ENCODE measurements at places on chromosomes 3 and 15.
A peak's percentile ranks its signal among the peaks of the same experiment; 100 is the strongest.

- H3K36me3 ChIP-seq, result no peaks in the 10 kb centered on the region
- H3K4me1 ChIP-seq, result peaks cover 4% of the 10 kb centered on the region
- H3K27me3 ChIP-seq, result no peaks in the 10 kb centered on the region
These were observed 174.3 kb upstream of the ZBTB20 start for GRCh38 chr3:115321400-115321805.

DNA sequence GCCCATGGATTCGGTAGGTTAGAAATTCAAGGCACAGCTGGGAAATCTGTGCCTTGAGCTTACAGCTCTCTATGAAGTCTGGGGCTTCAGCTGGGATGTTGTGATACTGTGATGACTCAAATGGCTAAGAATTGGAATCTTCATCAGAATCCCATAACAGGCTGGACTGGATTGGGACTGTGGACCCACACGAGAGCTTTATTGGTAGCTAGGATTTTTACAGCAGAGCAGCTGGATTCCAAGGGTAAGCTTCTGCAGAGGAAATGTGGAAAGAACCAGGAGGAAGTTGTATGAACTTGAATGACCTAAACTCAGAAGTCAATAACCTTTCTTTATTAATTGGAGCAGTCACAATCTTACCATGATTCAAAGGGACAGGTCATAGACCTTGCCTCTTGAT, 1187.1 kb downstream of the ROBO1 start:
- H3K27ac ChIP-seq, result no peak overlapping the region
- no peaks in the 10 kb centered on the region for H3K4me1 ChIP-seq
- H3K27me3 ChIP-seq, result no peaks in the 10 kb centered on the region
- no peaks in the 10 kb centered on the region for H3K36me3 ChIP-seq
- H3K4me3 ChIP-seq, result no peak overlapping the region

- no peaks in the 10 kb centered on the region for H3K36me3 ChIP-seq
- no peak overlapping the region for H3K27ac ChIP-seq
- DNase-seq, result no peak
- H3K4me3 ChIP-seq, result no peak overlapping the region
These were observed 170.9 kb downstream of the PLCL2 start for GRCh38 chr3:17055374-17056276.

GRCh38 chr3:108569336-108569735, 19.9 kb downstream of the CIP2A start:
- H3K36me3 ChIP-seq, result peaks cover 72% of the 10 kb centered on the region
- no peaks in the 10 kb centered on the region for H3K27me3 ChIP-seq
- no peak for DNase-seq
- no peak overlapping the region for H3K27ac ChIP-seq
- no peak overlapping the region for H3K4me3 ChIP-seq

DNA sequence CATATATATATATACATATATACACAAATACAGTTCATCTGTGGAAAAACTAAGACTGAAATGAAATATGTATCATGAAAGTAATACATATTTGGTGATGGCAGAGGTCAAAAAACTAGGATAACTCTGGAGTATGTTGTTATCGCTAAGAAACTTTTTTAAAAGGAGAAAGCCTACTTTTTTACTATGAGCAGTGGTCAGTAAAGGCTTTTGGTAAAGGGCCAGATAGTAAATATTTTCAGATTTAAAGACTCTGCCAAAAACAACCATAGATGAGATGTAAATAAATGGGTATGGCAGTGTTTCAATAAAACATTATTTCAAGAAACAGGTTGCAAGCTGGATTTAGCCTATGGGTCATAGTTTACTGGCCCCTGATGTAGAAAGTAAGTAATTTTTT, 93.8 kb upstream of the TGFBR2 start:
- H3K27ac ChIP-seq, result peak overlapping the region; percentile 98
- peaks cover 38% of the 10 kb centered on the region for H3K4me1 ChIP-seq
- no peaks in the 10 kb centered on the region for H3K27me3 ChIP-seq

DNA sequence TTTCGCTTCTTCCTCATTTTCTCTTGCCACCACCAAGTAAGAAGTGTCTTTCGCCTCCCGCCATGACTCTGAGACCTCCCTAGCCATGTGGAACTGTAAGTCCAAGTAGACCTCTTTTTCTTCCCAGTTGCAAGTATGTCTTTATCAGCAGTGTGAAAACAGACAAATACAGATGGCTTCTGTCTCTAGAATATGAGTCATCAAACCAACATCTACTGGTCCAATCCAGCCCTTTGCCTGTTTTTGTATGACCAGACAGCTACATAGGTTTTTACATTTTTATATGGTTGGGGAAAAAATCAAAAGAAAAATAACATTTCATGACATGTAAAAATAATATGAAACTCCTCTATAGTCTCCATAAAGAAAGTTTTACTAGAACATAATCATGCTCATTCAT, 118.7 kb upstream of the PTPRG start:
- no peak overlapping the region for H3K27ac ChIP-seq
- H3K4me1 ChIP-seq, result no peaks in the 10 kb centered on the region
- H3K27me3 ChIP-seq, result no peaks in the 10 kb centered on the region
- no peaks in the 10 kb centered on the region for H3K36me3 ChIP-seq

GRCh38 chr15:69532066-69532465, 79.4 kb downstream of the RPLP1 start:
- H3K27me3 ChIP-seq, result no peaks in the 10 kb centered on the region
- no peak for DNase-seq
- no peaks in the 10 kb centered on the region for H3K4me1 ChIP-seq
- no peak overlapping the region for H3K4me3 ChIP-seq
- H3K36me3 ChIP-seq, result no peaks in the 10 kb centered on the region

GRCh38 chr3:154301561-154301960, 22.7 kb downstream of the DHX36 start:
- DNase-seq, result no peak
- H3K4me1 ChIP-seq, result no peaks in the 10 kb centered on the region
- no peak overlapping the region for H3K4me3 ChIP-seq

- no peaks in the 10 kb centered on the region for H3K36me3 ChIP-seq
- no peaks in the 10 kb centered on the region for H3K27me3 ChIP-seq
- H3K4me1 ChIP-seq, result peaks cover 22% of the 10 kb centered on the region
These were observed 23.2 kb downstream of the LIPC start for GRCh38 chr15:58454950-58455401.

- no peak overlapping the region for H3K4me3 ChIP-seq
- no peaks in the 10 kb centered on the region for H3K27me3 ChIP-seq
- H3K27ac ChIP-seq, result no peak overlapping the region
- no peaks in the 10 kb centered on the region for H3K36me3 ChIP-seq
- peaks cover 8% of the 10 kb centered on the region for H3K4me1 ChIP-seq
These were observed 158.3 kb downstream of the SLCO3A1 start for GRCh38 chr15:92011611-92012367.

DNA sequence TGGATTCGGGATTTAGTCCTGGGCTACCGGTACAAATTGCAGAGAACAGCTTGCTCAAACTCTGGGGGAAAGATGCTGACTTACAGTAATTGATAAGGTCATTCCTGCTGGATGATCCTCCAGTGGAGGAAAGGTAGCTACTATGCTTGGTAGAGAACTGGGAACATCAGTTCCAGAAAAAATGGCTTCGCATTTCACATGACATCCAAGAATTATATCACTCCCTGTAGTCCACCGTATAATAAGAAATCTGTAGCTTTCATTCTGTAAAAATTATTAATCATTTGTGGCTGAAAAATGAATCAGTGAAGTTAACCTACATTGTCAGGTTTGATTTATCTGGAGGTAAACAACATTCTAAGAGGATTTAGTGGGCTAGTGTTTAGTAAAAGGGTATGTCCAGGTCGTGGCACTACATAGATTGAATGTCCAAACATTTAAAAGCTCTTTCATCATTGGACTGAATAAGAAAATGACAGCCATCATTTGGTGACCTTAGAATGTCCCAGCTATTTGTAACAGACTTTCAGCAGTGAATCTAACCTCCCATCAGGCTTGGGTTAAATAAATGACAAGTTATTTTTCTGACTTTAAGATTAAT, 203.2 kb upstream of the TMCO5A start:
- H3K27me3 ChIP-seq, result peaks cover 85% of the 10 kb centered on the region
- no peaks in the 10 kb centered on the region for H3K4me1 ChIP-seq
- no peak for DNase-seq
- no peaks in the 10 kb centered on the region for H3K36me3 ChIP-seq
- no peak overlapping the region for H3K27ac ChIP-seq

DNA sequence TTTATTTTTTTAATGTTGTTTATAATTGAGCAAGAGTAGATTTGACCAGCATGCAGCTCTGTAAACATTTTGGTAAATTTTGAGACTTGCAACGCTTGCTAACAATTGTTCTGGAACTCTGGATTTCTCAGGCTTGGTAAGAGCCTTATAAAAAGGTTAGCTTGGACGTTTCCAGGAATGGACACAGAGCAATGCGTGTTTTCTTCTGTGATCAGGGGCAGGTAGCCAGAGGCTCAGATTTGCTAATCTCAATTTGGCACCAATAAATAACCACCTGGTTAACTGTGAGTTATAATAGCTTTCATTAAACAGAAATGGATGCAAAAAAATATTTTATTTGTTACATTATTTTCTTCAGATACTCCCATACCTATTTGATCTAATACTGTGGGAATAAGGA, 39.8 kb downstream of the CADM2 start:
- no peak for DNase-seq
- no peak overlapping the region for H3K4me3 ChIP-seq
- H3K36me3 ChIP-seq, result no peaks in the 10 kb centered on the region

DNA sequence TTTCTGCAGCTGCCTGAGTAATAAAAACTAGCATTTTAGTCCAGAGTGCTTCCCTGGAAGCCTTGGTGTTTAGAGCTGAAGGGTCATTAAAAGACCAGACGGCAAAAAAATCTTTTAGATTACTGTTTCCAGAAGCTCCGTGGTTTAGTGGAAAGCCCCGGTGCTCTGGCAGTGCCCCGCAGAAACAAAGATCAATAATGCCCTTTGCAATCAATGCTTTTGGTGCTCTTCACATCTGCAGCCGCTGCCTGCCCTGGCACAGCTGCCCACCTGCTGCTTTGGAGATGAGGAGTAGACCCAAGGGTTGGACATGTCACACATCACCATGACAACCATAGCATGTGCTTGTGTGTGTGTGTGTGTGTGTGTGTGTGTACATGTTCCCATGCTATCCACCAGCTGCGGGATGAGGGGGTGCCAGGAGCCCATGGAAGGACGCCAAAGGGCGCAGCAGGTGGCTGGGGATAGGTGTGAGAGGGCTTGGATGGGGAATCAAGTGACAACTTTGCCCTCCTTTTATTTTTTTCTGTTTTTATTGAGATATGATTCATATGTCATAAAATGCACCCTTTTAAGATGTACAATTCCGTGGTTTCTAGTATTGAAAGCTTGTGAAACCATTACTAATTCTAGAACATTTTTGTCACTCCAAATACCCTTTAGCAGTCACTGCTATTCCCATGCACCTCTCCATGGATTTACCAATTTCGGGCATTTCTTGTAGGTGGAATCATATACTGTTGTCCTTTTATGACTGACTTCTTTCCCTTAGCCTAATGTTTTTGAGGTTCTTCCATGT, 75.7 kb upstream of the KLHL25 start:
- H3K27ac ChIP-seq, result no peak overlapping the region
- no peak overlapping the region for H3K4me3 ChIP-seq
- no peak for DNase-seq
- peaks cover 11% of the 10 kb centered on the region for H3K27me3 ChIP-seq
- no peaks in the 10 kb centered on the region for H3K36me3 ChIP-seq

DNA sequence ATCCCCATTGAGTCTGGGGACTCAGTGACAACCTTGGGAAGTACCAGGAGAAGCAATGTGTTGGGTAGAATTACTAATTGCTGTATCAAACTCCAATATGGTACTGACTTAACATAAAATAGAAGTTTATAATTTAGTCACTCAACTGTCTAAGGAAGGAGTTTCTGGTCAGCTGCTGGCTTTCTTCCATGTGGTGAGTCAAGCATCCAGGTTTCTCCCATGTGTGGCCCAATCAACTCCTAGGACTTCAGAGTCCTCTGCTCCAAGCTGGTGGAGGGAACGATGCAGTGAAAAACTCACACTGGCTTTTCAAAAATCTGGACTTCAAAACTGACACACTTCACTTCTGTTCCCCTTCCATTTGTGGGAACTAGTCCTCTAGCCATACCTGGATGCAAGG, 25.2 kb downstream of the WNT5A start:
- no peaks in the 10 kb centered on the region for H3K27me3 ChIP-seq
- no peak for DNase-seq
- H3K36me3 ChIP-seq, result 0 out of 2 replicates have a peak, but pooled peaks cover 5% of the 10 kb centered on the region
- no peak overlapping the region for H3K4me3 ChIP-seq

DNA sequence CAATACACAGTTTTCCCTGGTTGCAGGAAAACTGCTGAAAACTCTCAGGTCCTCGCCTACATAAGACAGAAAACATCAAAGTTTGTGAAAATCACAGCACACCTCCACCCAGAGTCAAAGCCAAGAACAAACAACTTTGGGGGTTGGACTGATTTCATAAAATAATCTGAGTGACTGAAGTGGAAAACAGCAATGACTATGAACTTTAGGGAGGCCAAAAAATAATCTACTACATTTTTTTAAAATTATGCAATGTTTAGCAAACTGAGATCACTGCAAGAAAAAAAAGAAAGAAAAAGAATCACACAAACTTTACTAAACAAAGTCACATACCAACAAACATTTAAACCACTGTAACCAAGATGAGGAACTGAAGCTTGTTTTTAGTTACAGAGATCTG, 15.9 kb upstream of the FOXP1 start:
- peaks cover 7% of the 10 kb centered on the region for H3K4me1 ChIP-seq
- no peak overlapping the region for H3K4me3 ChIP-seq
- DNase-seq, result no peak
- H3K36me3 ChIP-seq, result no peaks in the 10 kb centered on the region
- no peaks in the 10 kb centered on the region for H3K27me3 ChIP-seq
- no peak overlapping the region for H3K27ac ChIP-seq

- DNase-seq, result no peak
- H3K27me3 ChIP-seq, result no peaks in the 10 kb centered on the region
- no peaks in the 10 kb centered on the region for H3K4me1 ChIP-seq
- no peaks in the 10 kb centered on the region for H3K36me3 ChIP-seq
- no peak overlapping the region for H3K27ac ChIP-seq
These were observed 90.9 kb upstream of the ZNF280D start for GRCh38 chr15:56824175-56824574.

- H3K4me1 ChIP-seq, result no peaks in the 10 kb centered on the region
- H3K27me3 ChIP-seq, result peaks cover 65% of the 10 kb centered on the region
- peak; percentile 58 for DNase-seq
- no peak within 1 kb of the TSS for H3K27ac ChIP-seq
- no peaks in the 10 kb centered on the region for H3K36me3 ChIP-seq
These were observed at the start of gene UNC13C for GRCh38 chr15:53978253-53978906. UNC13C (plus strand) TSS chr15:53978441; CDS start chr15:54012904, 34,463 bp downstream.

DNA sequence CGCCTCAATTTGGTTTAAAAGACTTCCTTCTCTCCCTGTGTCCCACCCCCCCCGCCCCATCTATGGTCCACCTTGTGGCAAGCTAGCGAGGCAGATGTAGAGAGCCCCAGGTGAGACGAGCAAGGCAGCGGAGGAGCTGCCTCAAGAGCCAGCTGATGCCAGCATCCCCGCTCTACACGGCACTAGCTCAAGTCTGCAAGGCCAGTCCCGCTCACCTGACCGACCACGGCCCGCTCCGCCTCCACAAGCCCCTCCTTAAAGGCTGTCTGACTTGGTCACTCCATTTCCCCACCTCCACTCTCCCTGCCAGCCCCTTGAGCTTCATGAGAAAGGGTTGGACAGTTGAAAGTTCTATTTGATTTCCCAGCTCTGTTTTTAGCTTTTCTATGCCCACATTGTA, 56.2 kb upstream of the IGF1R start:
- H3K4me3 ChIP-seq, result no peak overlapping the region
- no peak for DNase-seq
- no peaks in the 10 kb centered on the region for H3K36me3 ChIP-seq
- H3K27me3 ChIP-seq, result no peaks in the 10 kb centered on the region
- H3K27ac ChIP-seq, result no peak overlapping the region
- H3K4me1 ChIP-seq, result no peaks in the 10 kb centered on the region

GRCh38 chr3:57382933-57383332, 90.4 kb upstream of the ASB14 start:
- no peak for DNase-seq
- H3K4me1 ChIP-seq, result no peaks in the 10 kb centered on the region
- no peak overlapping the region for H3K27ac ChIP-seq
- peaks cover 3% of the 10 kb centered on the region for H3K27me3 ChIP-seq
- no peaks in the 10 kb centered on the region for H3K36me3 ChIP-seq
- no peak overlapping the region for H3K4me3 ChIP-seq
